Stimulated activated CD8-positive, alpha-beta memory T cell treated with anti-CD3 and anti-CD28 coated beads, Interleukin-15, amount 100 ng/mL, for 4 hours (primary cell): ENCODE measurements at places on chromosomes 4 and X.

GRCh38 chr4:54226404-54227255, 2.5 kb upstream of the PDGFRA start:
- no peak for DNase-seq

GRCh38 chr4:11421116-11421515, 7.6 kb downstream of the HS3ST1 start:
- no peak for DNase-seq

DNA sequence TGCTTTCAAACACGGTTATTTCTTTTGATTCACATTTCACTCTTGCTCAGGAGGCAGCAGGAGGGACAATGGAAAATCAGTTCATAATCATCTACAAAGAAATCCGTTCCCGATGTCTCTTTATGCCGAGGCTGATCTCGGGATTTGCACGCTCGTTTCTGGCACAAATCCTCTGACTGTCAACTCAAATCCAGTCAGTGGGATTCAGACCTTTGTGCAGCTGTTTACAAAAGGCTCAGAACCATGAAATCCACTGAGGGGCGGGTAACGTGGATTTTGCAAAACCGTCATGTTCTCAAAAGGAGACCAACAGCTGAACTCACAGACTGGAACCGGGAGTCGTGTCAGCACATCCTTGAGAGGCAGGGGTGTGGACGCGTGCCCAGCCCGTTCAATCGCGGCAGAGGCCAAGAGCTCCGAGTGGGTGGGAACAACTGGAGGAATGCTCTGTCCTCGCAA, 46.4 kb downstream of the ACOX3 start:
- DNase-seq: no peak

- no peak for DNase-seq
Observed at GRCh38 chr4:151664289-151664688, 96.5 kb downstream of the GATB start.

GRCh38 chr4:108762559-108763225, at the start of gene ETNPPL:
ETNPPL (minus strand) TSS chr4:108763053; CDS start chr4:108762898, 155 bp downstream.
- no peak for DNase-seq

DNA sequence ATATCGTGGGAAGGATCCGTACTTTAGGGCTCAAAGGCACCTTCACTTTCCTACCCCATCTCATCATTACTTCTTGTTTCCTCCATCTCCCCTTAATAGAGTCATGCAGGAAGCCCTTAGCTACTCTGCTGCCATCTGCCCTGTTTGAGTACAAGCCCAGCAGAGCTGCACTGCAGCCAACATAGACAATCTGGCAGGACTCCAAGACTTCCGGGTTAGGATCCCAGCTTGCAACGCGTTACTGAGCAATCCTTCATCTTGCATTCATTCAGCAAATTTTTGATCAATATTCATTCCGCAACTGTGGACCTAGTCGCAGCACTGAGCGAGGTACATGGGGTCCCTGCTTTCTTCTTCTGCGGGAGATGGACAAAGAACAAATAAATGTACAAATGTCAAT, 344.9 kb downstream of the BCOR start:
- DNase-seq: no peak

- DNase-seq: peak; percentile 62
Observed at GRCh38 chr4:6688879-6689505, 4.7 kb upstream of the S100P start.

DNA sequence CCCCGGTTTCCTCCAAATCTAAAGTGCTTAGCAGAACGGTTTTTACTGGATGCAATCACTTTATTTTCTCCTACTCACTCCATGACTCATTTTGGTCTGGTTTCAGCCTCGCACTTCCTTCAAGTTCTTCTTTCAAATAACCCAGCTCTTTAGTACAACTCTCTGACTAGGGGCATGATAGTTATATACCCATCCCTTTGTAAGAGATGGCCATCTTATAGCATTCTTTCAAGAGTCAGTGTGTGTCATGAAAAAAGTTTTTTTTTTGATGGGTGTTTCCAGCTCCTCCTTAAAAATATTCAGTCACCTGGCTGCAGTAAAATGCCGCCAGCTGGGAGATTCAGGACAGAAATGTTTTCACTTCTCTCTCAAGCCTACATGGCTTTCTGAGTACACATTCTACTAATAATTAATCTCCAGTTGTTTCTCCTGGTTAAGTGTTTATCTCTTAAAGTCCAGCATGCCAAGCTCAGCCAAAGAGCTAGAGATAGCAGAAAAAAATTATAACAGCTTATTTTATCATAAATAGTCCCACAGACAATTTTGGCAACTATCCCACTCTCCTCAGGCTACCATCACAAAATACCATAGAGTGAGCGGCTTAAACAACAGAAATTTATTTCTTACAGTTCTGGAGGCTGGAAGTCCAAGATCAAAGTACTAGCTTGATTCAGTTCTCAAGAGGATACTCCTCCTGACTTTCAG, 139.3 kb downstream of the GASK1B start:
- DNase-seq: no peak

GRCh38 chrX:10533696-10534365, 86.6 kb downstream of the MID1 start:
- DNase-seq: no peak

DNA sequence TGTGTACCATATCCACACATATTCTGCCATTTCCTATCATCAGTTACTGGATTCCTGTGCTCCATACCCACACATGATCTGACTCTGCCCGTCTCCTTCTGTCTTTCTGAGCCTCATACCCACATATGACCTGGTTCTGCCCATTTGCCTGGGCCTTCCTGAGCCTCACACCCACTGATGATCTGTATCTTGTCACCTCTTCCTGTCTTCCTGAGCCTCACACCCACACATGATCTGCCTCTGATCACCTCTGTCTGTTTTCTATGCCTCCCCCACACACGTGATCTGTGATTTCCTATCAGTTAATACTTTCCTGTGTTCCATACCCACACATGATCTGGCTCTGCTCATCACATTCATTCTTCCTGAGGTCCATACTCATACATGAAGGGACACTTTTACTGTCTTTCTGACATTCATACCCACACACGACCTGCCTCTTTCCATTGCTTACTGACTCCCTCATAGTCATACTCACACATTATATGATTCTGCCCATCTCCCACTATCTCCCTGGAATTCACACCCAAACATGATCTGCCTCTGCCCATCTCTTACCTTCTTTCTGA, 32.5 kb downstream of the SCML1 start:
- no peak for DNase-seq

DNA sequence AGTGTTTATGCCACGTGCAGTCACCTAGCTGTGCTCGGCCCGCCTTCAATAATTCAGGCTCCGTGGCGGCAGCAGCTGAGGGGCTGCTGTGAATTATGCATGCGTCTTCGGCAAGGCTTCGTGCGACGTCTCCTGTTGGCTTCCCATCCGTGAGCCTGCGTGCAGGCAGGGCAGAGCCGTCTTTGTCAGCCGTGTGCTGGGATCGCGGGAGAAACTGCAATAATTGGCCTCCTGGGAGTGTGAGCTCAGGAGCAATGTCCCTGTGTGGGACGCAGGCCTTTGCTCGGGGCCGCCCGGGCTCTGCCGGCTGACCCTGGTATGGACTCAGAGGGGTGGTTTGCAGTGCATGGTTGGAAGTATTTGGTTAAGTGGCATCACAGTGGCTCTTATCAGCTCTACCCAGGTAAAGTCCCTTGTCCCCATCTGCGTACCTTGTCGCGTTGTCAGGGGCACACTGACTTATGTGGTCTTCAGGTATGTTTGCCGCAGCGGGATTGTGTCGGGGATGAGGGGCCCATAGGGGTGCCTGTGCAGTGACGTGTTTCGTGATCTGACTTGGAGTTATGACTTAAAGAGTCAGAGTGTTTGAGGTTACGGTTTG, 34.5 kb upstream of the HGFAC start:
- no peak for DNase-seq

GRCh38 chr4:85747882-85748491, 273.0 kb downstream of the ARHGAP24 start:
- DNase-seq: no peak

DNA sequence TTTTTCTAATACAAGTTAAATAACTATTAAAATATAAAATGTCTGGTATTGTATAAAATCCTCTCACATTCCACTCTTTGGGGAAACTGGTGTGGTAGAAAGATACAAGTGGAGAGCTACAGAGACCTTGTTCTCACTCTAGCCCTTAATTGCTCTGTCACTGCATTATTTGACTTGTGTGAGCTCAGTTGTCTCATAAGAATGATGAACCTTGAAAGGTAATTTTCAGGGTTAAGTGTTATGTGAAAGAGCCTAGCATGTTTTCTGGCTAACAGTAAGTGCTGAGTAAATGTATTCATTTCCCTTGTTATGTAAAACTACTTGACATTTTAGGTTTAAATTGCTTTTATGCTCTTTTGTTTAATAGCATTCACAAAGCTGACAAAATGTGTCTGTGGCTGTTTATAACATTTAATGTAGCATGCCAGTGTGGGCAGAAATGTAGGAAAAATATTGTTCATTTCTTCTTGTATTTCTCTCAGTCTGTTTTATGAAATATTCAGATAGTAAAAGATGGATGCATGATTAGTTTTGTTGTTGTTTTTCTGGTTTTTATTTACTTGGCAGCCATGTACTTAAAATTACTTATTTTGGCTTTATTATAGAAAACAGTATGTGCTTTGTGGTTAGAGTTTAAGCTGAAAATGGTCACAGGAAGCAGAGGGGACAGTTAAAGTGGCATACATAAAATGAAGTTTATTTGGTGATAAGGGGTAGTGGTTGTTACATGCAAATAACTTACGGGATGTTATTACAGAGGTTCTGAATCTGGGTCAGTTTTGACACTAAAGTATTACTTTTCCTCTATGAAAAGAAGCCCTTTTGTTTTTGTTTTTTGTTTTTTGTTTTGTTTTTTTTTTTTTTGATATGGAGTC, 29.2 kb downstream of the SLAIN2 start:
- no peak for DNase-seq

DNA sequence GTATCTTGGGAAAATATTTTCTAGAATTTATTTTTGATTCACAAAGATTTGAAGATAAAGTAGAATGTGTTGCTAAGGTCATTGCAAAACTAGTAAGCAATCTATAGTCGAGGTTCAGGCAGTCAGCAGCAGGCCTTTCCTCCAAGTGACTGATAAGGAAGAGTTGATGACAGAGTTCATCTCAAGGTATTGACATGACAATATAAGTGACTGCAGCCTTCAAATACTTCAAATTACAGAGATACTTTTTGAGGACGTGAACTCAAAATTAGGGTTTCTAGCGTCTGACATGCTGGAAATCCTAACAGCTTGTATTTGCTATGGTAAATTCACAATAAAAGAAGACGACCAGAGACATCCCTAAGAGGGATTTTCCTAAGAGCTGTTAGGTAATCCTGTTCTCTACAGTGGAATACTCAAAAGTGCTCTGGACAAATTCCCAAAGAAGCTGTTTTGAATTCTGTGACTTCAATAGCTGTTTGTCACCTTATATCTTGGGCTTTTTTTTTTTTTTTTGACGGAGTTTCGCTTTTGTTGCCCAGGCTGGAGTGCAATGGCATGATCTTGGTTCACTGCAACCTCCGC, 7.4 kb downstream of the ARHGAP10 start:
- DNase-seq: no peak

DNA sequence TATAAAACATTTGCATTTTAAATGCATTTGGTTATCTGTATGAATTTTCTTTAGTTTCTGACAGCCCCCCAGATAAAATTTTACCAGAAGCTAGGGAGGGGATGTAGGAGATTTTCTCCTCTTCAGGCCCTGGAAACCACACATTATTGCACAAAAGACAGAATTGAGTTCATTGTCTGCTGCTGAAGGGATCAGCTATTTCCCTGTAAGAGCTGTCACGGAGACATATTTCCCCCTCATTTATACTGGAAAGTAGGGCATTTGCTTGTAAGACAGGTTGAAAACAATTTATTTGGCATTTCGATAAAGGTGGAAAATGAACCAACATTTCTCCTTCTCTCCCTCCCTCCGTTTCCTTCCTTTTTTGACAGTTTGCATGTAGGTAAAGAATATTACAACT, 241.3 kb upstream of the LCORL start:
- no peak for DNase-seq

DNA sequence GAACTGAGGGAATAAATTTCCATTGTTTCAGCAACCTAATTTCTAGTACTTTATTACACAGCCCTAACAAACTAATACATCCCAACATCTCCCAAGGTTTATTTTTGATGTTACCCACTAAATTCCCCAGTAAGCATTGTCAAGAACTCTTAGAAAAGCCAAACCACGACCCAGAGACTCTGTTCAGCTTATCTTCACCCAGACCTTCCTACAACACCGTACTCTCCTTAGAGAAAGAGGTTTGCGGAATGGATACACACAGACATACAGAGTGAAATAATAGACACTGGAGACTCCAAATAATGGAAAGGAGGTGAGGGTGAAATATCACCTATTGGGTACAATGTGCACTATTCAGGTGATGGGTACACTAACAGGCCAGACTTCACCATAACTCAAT, 75.6 kb downstream of the LRBA start:
- no peak for DNase-seq

DNA sequence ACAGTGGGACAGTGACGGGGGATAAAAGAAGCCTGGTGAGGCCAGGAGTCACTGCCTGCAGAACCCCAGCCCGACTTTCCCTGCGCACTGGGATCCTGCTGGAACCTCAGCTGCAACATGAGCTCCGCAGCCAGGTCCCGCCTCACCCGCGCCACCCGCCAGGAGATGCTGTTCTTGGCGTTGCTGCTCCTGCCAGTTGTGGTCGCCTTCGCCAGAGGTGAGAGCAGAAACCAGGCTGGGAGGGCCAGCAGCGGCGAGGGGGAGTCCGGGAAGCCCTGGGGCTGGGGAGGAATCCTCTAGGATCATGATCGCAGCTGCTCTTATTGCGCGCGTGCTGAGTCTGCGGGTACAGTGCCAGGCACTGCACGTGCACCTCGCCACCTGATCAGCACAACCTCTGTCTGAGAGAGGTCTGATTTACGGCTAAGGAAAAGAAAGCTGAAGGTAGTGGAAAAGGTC, at the start of gene PF4V1:
PF4V1 (plus strand) TSS at position 51 of the 459 bp plus-strand sequence; CDS start at position 118, 67 bp downstream.
- no peak for DNase-seq

- DNase-seq: no peak
Observed at GRCh38 chr4:103091601-103092223, 7.9 kb downstream of the BDH2 start.

GRCh38 chr4:168839758-168840391, 170.2 kb downstream of the CBR4 start:
- DNase-seq: no peak

DNA sequence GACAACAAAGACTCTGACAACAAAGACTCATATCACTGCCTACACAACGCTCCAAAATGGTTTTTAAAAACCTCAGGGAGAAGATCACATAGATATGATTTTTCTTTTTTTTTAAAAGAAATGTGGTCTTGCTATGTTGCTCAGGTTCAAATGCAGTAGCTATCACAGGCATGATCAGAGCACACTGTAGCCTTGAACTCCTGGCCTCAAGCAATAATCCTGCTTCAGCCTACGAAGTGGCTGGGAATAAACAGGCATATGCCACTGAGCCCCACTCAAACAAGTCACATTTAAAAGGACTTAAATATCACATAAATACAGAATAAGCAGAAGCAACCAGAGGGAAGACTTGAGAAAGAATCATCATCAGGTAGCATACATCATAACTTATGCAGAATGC, 14.7 kb downstream of the DHX15 start:
- DNase-seq: no peak

DNA sequence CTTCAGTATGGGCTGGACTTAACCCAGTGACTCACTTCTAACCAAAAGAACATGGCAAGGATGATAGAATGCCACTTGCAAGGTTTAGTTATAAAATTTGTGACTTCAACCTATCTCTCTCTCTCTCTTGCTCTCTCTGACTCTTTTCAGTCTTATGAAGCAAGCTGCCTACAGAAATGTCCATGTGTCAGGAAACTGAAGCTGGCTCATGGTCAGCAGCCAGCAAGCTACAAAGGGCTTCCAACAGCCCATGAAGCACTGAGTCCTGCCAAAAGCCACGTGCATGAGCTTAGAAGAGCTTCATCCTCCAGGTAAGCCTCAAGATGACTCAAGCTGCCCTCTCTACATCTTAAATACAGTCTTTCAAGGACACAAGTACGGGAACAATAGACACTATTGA, 100.3 kb downstream of the HS3ST1 start:
- no peak for DNase-seq
